Fibroblast of the conjunctiva (primary cell): ENCODE measurements at places on chromosomes 4 and X.

DNA sequence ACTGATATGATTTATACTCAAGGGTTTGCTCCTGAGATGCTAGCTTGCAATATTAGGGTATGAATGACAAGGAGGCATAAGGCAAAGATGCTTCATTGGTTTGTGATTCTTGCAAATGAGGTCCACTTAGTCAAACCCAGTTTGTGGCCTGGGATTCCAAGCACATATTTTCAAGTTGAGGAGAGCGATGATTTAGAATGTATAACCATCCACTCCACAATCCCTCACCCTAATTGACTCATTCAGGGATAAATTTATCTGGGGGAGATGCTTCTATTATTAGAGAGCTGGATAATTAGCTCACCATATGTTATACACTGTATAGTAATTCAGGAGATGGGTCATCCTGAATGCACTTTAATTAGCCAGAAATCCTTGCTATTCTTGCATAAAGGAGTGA lies 118.3 kb upstream of the PUDP start:
- DNase-seq = no peak

- DNase-seq = no peak
Measured at GRCh38 chr4:91990726-91991125, 313.0 kb upstream of the GRID2 start.

DNA sequence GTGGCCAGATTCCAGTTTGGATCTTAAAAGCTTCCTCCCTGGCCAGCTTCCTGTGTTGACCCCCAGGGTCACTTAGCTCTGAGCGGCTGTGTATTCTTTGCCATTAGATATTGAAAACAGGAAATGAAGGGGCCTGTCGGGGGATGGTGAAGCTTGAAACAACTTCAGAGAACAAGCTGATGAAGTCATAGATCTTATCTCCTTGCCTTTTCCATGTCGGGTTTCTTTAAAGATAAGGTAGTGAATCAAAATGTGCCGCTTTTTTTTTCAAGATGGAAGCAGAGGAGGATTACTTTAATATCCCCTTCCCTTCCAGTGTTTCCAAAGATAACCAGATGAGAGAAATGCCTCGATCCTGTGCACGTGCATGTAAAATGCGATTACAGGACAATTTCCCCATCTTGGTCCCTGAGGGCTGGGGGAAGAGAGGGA lies 508.5 kb downstream of the MID1IP1 start:
- DNase-seq = no peak

DNA sequence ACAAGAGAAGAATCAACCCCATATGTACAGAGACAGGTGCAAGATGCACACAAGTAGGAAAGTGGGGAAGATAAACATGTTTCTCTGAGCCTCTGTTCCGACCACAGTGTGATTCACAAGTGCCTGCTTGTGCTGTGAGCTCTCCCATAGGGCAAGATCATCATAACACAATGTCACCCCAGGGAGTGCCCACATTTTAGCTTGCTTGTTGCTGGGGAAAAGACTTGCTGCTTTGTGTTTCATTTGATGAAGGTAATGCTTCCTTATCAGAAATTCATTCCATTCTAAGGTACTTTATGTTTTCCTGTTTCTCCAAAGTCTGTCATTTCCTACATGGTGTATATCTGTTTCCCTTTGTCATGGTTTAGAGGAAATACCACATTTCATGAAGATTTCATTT lies 304.5 kb upstream of the DIPK2B start:
- no peak for DNase-seq

DNA sequence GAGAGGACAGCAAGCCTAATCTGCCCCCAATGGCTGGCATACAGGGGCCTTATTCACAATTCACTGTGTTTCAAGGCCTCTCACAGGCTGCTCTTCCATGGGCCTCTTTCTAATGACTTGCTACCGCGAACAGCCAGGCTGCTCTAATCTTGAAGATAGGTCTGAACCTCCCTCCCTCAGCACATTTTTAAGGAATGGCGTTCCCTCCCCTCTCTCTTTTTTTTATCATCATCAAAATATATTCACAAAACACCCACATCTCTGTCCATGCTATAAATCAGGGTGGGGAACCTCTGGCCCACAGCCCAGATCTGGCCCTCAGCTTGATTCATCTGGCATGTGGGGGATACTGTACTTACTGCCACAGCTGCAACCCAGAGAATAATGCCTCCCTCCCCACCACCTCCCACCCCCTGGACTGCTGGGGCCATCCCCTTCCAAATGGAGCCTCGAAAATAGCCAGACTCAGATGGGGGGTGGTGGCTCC lies 76.2 kb upstream of the PLAC1 start:
- no peak for DNase-seq

DNA sequence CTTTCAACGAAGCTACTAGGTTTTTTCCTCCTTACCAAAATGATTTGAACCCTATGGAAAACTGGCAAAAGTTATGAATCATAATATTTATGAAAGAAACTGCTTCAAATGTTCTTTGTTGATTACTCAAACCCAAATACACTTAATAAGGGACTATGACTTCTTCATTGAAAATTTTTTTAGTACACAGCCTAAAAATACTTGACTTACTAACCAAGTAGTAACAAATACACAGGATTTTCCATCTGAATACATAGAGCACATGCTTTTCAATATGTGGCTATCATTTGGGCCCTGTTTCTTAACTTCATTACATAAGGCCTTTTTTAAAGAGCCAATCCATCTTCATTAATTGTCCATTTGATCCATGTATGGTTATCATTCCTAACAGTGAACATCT lies 171.5 kb downstream of the FBXW7 start:
- DNase-seq = no peak
